IMR-90 (cell line): ENCODE measurements at places on chromosomes 1 and 21. TPM values are rescaled to one million over a fixed set of nuclear protein-coding genes. Genes with fewer than 3 reads are reported as not detected.
A peak's percentile ranks its signal among the peaks of the same experiment; 100 is the strongest.

The GFI1 gene
- under 0.01 TPM in 2 replicates for total RNA-seq

The CYB5RL gene
- total RNA-seq = 3.3 and 3.8 TPM in 2 replicates

The DNASE2B gene
- total RNA-seq = not detected in 2 replicates

The AGBL4 gene
- total RNA-seq = not detected in 2 replicates

The WDR77 gene
- total RNA-seq = 73.6 and 80.8 TPM in 2 replicates

The MYOG gene
- not detected in 2 replicates for total RNA-seq

The MFAP2 gene
- total RNA-seq = 2.5 and 3.9 TPM in 2 replicates

The RIIAD1 gene
- total RNA-seq = not detected in 2 replicates

The PTPRC gene
- not detected in 2 replicates for total RNA-seq

The SLC5A9 gene
- not detected in 2 replicates for total RNA-seq

DNA sequence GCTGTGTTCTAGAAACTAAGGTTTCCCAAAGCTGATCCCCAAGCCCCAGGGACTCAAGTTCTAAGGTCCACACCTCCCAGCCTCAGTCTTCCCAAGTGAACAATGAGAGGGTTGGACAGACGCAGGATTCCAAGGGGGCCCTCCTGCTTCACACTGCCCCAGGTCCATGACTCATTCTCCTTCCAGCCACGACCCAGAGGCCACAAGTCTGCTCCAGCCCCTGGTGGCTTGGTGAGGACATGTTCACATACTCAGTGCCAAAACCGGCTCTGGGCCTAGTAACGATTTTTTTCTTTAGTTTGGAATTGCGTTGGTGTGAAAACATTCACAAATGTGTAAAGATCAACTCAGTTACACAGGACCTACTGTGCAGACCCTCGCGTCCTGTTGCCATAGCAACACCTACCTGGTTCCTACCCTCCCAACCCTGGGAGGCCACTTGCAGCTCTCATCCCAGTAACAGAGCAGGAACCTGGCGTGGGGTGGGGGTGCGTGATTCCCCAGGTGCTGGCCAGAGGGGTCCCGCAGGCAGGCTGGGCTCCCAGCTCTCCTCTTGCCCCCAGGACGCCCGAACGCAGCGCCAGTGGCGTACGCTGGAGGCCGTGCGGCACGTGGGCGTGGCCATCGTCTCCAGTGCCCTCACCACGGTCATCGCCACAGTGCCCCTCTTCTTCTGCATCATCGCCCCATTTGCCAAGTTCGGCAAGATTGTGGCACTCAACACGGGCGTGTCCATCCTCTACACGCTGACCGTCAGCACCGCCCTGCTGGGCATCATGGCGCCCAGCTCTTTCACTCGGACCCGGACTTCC lies 57.0 kb downstream of the DISP3 start:
- no peak for DNase-seq

GRCh38 chr1:200223613-200224012 lies 186.2 kb downstream of the ZNF281 start:
- DNase-seq = no peak

- DNase-seq = no peak
Measured at GRCh38 chr1:87495147-87495546, 166.5 kb downstream of the LMO4 start.

DNA sequence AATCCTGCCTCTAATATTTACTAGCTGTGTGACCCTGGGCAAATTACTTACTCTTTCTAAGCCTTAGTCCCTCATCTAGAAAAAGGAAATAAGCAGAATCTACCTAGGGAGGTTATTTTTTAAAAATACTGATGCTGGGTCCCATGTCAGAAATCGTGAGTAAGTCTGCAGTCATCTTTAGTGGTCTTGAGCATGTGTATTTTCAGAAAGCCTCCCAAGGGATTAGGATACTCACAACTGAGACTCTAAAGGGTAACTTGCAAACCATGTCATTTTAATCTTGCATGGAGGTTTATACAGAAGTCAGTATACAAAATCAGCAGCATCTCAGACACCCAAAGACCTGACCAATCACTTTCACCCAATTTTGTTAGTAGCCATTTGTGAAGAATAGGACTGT lies 43.2 kb downstream of the DSTYK start:
- peak; percentile 44 for DNase-seq

GRCh38 chr1:101122452-101123166 lies 97.0 kb upstream of the DPH5 start:
- DNase-seq = no peak

- no peak for DNase-seq
Measured at GRCh38 chr1:30250984-30251850, 472.2 kb downstream of the MATN1 start.

DNA sequence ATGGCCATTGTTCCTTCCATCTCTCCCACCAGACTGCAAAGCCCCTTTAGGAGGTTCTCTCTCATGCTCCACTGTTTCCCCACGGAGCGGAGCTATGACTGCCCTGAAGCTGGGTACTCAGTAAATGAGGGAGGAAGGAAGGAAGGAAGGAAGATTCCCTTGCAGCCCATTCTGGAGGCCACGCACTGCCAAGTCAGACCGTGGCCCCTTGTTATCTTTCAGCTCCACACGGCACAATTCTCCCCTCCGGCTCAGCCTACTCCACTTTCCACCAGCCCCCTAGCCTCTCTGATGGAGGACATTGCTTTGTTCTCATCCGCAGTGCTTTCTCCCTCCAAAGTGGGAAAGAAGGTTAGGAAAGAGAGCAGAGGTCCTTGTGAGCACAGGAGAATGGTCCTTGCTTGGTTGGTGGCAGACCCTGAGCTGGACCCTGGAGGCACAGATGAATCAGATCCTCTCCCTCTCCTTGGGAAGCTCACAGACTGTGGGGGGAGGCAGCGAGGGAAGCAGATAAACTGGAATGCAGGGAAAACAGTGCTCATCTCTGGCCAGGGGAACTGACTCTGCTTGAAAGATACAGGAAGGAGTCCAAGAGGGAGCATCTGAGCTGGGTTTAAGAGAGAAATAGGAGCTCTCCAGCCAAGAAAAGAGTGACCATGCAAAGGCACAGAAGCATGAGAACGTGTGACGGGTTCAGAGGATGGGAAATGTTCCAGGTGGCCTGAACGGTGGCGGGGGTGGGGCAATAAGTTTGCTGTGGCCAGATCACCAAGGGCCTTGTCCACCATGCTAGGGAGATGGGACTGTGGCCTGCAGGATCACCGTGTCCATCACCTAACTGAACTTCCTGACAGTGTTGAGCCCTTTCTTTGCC lies 52.6 kb downstream of the GLIS1 start:
- peak; percentile 62 for DNase-seq

GRCh38 chr1:91856996-91857395 lies 29.0 kb downstream of the TGFBR3 start:
- DNase-seq = no peak

- DNase-seq = no peak
Measured at GRCh38 chr1:232566093-232566492, 63.8 kb downstream of the SIPA1L2 start.

- no peak for DNase-seq
Measured at GRCh38 chr21:44564099-44564498, 5.5 kb upstream of the KRTAP10-3 start.

DNA sequence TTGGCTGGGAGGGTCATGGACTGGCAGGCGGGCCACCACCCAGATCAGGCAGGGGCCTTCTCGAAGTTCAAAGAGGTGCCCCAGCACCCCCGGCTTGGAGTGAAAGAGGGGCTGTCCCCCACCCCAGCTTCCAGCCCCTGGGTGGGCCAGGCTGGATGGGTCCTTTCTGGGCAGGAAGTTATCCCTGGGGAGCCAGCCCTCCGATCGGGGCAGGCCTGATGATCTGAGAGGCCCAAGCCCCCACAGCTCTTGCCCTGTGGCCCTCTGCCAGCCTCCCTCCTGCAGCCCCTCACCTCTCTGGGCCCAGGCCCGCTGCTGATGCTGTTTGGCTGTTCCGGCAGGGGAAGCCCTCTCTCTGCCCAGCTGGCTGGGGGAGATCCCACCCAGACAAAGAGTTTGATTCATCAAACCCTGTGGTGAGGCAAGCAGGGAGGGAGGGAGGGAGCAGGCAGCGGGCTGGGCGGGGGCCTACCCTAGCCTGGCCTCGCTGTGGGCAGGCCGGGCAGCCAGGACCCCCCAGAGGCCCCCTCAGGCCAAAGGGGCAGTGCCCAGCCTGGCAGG lies 2.5 kb downstream of the ARHGEF19 start:
- DNase-seq = peak; percentile 17

- peak; percentile 57 for DNase-seq
Measured at GRCh38 chr1:202625416-202626360, 84.6 kb downstream of the SYT2 start.

DNA sequence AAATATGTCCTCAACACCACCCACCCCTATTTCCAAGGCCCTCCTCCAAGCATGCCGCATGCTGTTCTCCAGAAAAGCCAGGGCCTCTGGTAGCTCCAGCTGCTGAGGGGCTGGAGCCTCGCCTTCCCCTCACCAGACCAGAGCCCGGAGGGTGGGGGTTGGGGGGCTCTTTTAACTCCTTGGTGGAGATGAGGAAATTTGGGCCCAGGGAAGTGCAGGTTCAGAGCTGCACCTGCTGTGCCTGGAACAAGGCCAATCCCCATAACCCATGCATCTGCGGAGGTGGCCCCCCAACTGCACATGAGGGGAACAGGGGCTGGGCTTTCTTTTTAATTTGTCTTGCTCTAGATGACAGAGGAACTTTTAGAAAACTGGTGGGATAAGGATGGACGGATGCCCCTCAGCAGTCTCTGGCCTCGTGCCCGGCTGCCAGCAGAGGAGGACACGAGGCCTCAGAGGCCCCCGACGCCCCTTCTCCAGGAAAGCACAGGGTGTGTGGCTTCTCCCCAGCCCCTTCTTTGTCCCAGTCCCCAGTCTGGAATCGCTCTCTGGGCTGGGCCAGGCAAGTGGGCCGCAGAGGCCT lies 550 bp upstream of the SELENON start:
- DNase-seq = no peak

DNA sequence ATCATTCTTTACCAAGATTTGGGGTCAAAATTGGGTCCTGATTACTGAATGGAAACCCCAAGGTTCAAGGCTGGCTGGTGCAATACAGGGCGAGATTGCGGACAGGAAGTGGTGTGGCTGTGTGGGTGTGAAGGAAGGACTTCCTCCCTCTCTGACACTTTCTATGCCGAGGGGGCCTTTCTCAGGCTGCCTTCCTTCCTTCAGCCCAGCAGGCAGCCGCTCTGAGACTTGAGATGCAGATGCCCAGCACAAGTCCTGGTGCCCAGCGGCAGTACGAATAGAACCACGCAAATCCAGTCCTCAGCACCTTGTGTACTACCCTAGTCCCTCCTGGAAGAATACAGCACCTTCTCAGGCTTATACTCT lies 16.3 kb downstream of the BATF3 start:
- no peak for DNase-seq

- peak; percentile 23 for DNase-seq
Measured at GRCh38 chr1:53644909-53645689, 93.9 kb downstream of the GLIS1 start.

- peak; percentile 79 for DNase-seq
Measured at GRCh38 chr1:958823-959730, at the start of gene NOC2L. NOC2L (minus strand) TSS chr1:959256; CDS start chr1:959240, 16 bp downstream.

DNA sequence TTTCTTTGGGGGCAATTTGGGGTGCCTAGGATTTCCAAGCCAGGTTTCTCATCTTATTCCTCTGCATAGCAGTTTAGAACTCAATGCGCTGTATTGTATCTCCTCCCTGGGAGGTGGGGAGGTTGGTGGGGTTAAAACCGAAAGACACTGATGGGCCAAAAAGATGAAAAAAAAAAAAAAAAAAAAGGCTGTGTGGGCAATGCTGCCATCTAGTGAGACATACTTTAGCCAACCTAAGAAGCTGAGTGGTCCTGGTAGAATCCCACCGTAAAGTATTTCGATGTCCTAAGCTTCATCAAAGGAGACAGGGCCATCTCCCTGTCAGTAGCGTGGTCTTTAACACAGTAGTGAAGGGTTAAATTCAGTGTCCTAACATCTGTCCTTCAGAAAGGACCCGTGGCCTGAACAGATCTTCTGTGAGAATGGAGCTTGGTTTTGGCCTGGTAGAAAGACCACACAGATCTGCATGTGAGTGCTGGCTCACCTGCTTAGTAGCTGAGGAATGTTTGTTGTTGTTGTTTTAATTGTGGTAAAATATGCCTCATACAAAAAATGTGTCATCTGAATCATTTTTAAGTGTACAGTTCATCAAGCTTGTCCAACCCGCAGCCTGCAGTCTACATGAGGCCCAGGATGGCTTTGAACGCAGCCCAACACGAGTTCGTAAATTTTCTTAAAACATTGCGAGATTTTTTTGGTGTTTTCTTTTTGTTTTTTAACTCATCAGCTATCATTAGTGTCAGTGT lies 226.2 kb downstream of the KIF26B start:
- DNase-seq = no peak

- DNase-seq = no peak
Measured at GRCh38 chr1:113768916-113769600, 9.8 kb upstream of the PHTF1 start.

GRCh38 chr1:170536924-170537551 lies 5.1 kb downstream of the GORAB start:
- no peak for DNase-seq

GRCh38 chr1:205182930-205183329 lies 28.6 kb downstream of the DSTYK start:
- no peak for DNase-seq

GRCh38 chr1:206463137-206463536 lies 7.1 kb upstream of the IKBKE start:
- DNase-seq = no peak

- DNase-seq = no peak
Measured at GRCh38 chr1:3879787-3880428, 20.2 kb downstream of the C1orf174 start.

DNA sequence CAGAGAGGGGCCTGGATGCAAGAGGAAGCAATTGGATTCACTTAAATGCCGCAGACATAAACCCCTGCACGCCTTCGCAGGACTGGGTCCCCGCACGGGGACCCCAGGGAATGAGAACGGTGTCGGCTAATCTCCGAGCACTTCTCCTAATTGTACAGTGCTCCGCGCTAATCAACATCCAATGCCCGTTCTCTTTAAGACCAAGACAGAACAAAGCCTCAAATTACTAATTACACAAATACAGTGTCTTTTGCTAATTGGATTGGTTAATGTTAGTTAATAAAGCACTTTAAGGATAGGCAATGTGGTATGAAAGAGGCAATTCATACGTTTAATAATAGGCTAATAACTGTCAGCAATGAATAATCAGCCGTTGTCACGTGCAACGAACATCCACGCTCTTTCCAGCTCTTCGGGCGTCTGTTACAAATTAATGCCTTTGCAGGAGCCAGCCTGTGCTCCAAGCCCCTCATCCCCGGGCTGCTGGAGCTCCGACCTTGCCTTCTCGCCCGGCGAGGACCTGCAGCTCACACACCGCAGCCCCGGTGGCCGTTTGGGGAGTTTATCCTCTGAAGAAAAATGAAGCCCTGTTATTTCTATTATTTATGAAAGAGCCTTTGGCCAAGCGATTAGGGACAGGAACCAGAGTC lies 157.8 kb downstream of the PRDM16 start:
- no peak for DNase-seq

DNA sequence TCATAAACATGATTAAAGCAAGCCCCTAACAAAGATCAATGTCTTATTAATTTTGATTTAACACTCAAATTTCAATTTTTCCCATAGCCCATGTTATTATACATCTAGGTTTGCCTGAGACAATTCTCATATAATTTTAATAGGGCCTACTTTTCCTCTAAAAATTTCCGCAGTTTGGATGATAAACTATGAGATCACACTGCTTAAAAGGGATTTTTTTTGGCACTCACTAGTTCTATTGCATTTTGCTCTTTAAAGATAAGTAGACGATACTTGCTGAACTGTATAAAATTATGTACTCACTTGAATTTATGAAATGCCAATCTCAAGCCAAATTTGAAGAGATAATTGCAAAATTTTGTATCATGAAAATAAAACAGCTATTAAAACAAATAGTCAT lies 480.4 kb upstream of the ZRANB2 start:
- DNase-seq = peak; percentile 44
